H7 (cell line): ENCODE measurements at places on chromosomes 4 and X.

GRCh38 chr4:84622959-84623358 lies 40.0 kb downstream of the CDS1 start:
- peak; percentile 19 for DNase-seq

GRCh38 chrX:40849906-40850823 lies 114.8 kb upstream of the MED14 start:
- DNase-seq: no peak

GRCh38 chrX:111687305-111687704 lies 6.3 kb downstream of the ALG13 start:
- DNase-seq: no peak

DNA sequence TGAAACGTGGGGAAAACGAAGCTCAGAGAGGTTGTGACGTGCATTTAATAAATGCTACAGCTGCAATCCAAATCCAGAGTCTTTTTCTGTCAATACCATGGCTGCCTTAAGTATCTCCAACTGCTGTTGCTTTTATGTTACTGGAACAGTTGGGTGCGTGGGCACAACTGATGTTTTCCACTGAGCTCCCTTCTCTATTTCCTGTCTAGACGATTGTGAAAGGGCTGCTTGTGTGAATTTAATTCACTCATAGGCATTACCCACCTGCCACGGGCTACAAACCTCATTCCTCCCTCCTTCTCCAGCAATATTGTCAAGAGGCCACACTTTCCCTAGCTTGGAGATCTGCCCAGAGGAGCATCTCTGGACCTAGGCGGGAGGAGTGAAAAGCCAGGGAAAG lies 526.0 kb downstream of the MID1IP1 start:
- no peak for DNase-seq

- no peak for DNase-seq
These were observed 77.6 kb downstream of the CCKAR start for GRCh38 chr4:26412381-26413372.

GRCh38 chr4:41613386-41613785 lies 75.4 kb downstream of the LIMCH1 start:
- DNase-seq: peak; percentile 20
